ENCODE measurements at places on chromosomes 4 and X. TPM values are rescaled to one million over a fixed set of nuclear protein-coding genes. Genes with fewer than 3 reads are reported as not detected.
A peak's percentile ranks its signal among the peaks of the same experiment; 100 is the strongest.

GRCh38 chrX:154368630-154369448 lies 5.6 kb downstream of the FLNA start:
- DNase-seq: peak; percentile 74

DNA sequence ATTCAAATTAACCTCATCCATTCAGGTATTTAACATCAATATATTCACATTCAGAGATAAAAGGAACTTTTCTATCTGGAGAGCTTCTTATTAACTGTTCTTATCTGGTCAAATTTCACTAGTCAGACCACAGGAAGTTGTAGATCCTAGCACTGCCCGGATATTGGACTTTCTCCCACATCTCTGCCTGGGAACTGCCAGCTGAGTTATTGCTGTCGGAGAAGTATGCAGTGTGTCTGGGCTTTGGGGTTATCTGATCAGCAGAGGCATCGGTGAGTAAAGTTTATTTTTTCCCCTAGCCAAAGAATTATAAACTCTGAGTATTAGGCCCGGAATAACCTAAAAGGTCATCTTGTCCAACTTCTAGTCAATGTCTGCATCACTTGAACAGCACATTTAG lies 45.1 kb downstream of the OR13H1 start:
- no peak for DNase-seq

DNA sequence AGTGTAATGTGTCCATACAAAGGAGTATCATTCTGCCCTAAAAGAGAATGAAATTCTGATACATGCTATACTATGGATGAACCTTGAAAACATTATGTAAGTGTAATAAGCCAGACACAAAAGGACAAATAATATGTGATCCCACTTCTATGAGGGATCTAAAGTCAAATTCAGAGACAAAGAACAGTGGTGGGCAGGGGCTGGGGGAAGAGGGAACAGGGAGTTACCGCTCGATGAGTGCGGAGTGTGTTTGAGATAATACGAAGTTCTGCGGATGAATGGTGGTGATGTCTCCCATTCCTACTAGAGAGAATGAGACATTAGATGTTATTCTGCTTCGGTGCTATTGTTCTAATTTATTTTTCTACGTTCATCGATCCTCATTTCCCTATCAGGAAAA lies 46.1 kb upstream of the TLR2 start:
- no peak for DNase-seq

GRCh38 chr4:11805842-11806241 lies 377.1 kb upstream of the HS3ST1 start:
- DNase-seq: no peak

DNA sequence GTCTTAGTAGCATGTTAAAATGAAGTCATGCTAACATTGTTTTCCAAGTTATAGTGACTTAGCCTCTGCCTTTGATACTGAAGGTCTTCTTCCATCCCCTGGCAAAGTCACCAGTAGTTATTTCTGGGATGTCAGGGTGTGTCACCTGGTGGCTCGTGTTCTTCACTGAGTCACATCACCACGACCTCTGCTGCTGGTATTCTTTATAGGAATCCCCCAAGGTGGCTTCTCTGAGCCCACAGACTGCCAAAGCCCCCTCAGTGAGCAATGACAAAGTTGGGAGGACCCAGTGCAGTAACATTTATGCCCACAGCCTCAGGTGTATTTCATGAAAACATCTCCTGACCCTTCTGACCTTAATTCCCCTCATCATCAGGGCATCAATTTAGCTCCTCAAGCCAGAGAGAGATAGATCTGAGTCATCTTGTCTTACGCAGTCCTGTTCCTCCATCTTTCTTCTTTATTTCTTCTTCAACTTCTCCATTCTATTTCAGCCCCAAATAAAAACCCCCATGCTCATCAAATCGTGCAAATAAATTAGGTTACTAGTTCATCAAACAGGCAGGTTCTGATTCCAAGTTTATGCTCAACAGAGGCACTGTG lies 29.3 kb upstream of the GPRIN3 start:
- no peak for DNase-seq

- DNase-seq: no peak
Measured at GRCh38 chrX:73214426-73215094, at the start of gene NAP1L2. Gene NAP1L2, minus strand, starts transcription at chrX:73214851. Its CDS starts 359 bp downstream, at chrX:73214492.

DNA sequence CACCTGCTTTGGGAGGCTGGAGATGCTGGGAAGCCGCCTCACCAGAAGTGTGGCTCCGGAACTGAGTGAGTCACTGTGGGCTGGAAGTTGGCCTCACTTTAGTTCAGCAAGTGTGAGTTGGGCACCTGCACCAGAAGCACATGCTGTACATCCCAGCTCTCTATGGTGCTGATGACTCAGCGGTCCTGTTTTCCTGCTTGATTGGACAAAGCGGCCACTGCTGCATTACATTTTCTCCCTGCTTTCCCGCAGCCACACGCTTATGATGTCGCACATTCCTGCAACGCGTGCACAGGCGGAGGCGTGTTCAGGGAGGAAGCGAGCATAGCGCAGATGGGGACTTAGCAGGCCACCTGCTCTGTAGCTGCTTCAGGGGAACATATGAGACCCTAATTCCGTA lies 26.7 kb upstream of the CLDN34 start:
- DNase-seq: peak; percentile 13

GRCh38 chr4:67699603-67700002 lies 1.4 kb downstream of the UBA6 start:
- no peak for DNase-seq

- DNase-seq: peak; percentile 52
Measured at GRCh38 chr4:176534566-176534965, 214.8 kb downstream of the SPCS3 start.

DNA sequence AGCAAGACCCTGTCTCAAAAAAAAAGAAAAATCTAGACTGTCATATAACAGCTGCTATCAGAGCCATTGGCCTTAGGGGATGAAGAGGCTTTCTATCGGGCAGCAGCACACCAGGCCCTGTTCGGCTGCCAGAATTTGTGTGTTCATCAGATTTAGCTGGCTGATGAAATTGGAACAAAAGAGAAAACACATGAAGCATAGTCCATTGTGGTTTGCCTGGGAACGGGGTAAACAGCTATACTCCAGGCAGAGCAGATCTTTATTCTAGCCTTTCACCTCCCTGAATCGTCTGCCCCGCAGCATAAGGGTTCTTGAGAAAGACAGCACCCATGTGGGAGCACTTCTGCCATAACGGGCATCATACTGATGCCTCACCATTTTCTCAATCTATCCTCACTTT lies 11.6 kb downstream of the TKTL1 start:
- DNase-seq: no peak

DNA sequence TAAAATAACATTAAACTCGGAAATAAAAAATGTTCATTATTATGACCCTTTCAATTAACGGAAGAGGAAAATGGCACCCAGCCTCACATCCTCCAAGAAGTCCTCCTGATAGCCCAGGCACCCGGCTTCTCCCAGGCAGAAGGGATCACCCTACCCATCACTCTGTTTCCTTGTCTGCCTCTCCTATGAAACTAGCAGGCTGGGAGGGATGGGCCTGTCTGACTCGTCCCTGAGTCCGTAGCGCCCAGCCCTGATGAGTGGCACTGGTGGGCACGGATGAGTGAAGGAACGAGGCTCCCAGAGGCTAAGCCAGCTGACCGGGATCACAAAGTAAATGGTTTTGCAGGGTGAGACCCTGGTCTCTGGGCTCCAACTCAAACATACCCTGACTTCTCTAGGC lies 28.6 kb upstream of the KIAA0232 start:
- DNase-seq: no peak

- no peak for DNase-seq
Measured at GRCh38 chr4:121654738-121655137, 42.0 kb downstream of the ANXA5 start.

DNA sequence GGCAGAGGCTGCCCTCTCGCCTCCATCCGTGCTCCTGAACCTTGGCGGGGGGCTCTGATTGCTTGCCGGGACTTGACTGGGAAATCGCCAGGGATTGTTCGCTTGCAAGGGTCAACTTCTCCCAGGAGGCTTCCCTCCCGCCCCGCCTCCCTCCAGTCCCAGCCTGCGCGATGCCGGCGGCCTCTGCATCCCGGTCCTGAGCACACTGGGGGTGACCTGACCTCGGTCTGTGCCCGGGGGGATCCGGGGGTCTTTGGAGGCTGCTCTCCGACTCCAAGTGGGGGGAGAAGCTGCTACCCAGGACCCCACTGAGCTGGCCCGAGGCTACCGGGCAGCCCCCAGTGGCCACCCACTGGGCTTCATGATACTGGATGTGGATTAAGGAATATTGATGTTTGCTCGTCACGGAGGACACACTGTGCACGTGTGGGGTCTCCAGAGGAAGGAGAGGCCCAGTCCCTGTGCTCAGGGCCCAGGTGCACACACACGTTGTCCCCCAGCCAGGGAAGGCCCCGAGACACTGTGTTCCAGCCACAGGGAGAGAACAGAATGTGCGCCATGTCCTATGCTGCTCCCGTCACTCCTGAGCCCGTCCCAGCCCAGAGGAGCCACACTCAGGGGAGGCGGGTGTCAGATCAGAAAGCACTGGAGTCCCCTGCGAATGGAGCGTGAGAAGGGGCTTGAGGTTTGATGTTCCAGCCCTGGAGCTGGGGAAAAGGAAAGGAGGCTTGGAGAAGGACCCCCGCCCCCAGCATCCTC lies 55.9 kb upstream of the NKX1-1 start:
- no peak for DNase-seq

- no peak for DNase-seq
Measured at GRCh38 chrX:150989420-150989819, 6.3 kb downstream of the HMGB3 start.

- DNase-seq: no peak
Measured at GRCh38 chr4:3062471-3062870, 11.9 kb downstream of the HTT-AS start.

DNA sequence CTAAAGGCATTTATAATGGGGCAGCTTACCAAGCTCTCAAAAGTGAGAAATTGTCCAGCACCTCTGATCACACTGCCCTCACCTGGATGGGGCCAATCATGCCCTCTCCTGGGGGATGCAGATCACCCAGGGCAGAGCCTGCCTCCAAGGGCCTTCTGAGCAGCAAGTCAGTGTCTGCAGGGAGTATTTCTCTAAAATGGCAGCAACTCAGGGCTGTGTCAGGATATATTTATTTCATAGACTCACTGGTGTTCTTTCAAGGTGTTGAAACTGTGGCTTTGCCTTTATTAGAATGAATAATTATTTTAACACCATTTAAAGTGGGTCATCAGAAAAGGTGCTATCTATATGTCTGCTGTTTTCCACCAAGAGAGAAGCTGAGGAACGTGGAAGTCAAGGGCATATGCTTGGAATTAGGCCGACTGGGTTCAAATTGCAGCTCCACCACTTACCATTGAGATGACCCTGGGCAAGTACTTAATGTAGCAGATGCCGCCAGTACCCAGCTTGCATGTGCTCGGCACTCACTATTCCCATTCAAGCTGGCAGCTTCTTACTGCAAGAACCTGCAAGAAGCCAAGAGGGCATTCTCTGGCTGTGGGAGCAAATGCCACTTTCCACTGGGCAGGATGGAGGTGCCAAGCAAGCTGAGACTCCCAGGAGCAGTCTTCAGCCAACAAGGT lies 590.0 kb downstream of the BCOR start:
- DNase-seq: no peak

- no peak for DNase-seq
Measured at GRCh38 chr4:121062521-121062920, 9.8 kb downstream of the NDNF start.

DNA sequence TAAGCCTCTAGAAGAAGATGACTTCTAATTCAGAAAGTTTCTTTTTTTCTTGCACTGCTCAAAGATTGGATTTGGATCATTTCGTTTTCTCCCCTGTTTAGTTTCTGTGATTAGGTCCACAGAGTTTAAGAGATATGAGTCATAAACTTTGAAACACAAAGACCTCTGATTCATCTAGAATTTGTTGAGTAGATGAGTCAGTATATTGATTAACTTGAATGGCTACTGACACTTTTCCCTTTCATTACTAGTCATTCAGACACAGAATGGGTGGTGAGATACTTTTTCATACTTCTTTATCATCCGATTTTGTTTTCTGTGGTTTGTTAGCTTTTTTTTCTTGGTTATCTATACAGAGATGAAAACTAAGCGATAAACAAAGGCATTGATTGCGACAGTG lies 34.1 kb upstream of the AFF2 start:
- no peak for DNase-seq

DNA sequence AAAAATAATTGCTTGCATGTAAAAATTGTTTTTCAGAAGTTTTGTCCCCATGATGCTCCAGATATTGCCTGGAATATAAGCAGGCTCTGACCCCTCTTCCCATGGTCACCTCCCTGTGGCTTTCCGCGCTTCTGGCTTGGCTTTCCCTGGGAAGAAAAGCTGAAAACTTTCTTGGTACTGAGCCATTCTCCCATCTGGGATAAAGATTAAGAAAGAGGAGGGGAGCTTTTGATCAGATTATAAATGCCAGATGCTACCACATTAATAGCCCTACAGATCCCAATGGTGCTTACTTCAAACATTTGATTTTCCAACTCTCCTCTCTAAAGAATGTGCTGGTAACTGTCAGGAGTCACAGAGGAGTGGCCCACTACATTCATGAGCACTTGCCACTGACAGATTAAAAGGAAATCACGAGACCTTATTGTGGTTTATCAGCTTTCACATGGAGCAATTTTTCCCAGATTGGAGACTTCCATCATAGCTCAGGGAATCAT lies 54.4 kb upstream of the GAB1 start:
- no peak for DNase-seq

- DNase-seq: no peak
Measured at GRCh38 chr4:154526151-154526550, 24.0 kb downstream of the PLRG1 start.

GRCh38 chrX:28888416-28888815 lies 301.2 kb downstream of the IL1RAPL1 start:
- DNase-seq: no peak

DNA sequence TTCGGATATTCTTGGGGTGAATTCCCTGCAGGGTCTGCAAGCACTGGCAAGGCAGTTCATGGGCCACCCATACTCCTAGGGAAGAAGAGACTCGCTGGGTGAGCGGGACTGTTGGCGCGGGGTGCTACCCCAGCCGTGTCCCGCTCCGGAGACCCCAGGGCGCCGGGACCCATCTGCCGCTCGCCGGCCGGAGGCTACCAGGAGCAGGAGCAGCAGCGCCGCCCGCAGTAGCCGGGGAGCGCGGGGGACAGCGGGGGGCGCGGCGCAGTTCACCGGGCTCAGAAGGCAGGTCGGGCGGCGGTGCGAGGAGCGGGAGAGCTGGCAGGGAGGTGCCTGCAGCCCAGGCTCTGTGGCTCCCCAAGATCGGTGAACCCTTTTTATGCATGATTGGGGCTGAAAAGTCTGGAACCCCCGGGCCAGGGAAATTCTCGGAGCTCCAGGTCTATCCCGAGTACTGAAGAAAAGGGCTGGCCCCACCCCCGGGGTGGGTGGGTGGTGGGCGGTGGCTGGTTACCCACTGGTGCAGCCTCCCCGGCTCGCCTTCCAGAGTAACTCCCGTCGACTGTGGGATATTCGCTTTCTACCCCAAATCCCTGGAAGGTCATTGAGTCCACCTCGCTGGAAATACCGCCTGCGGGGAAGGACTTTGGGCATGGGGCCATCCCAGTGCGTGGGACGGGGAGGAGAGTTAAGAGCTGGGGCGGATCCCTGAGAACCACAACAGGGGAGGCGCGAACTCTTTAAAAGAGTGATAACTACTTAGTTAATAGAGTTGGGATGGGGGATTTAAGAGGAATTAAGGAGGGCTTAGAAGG lies 37.6 kb downstream of the PF4 start:
- no peak for DNase-seq

GRCh38 chr4:184751585-184751956 lies 17.7 kb upstream of the CENPU start:
- no peak for DNase-seq

Gene FAM47E
- polyA plus RNA-seq: 0.23 TPM

Gene SSX3
- not detected for polyA plus RNA-seq

Gene ZCCHC18
- polyA plus RNA-seq: 3.2 TPM

Gene RELL1
- 6.5 TPM for polyA plus RNA-seq

Gene CENPVL1
- not detected for polyA plus RNA-seq

Gene TAF7L
- 0.13 TPM for polyA plus RNA-seq

Gene TMEM35A
- 1.8 TPM for polyA plus RNA-seq

Gene CLGN
- not detected for polyA plus RNA-seq

Gene NWD2
- not detected for polyA plus RNA-seq

Gene FAAH2
- polyA plus RNA-seq: not detected

Gene C4orf54
- polyA plus RNA-seq: not detected
